ENCODE measurements at places on chromosomes 7 and 10.

- peak; percentile 68 for DNase-seq
Measured at GRCh38 chr7:22854158-22855048, 31.8 kb upstream of the TOMM7 start.

GRCh38 chr10:31319602-31320549, 860 bp downstream of the ZEB1 start:
- DNase-seq: no peak

- DNase-seq: no peak
Measured at GRCh38 chr10:106972381-106972780, 192.1 kb downstream of the SORCS1 start.

- DNase-seq: no peak
Measured at GRCh38 chr7:770741-771166, 43.7 kb upstream of the PRKAR1B start.

DNA sequence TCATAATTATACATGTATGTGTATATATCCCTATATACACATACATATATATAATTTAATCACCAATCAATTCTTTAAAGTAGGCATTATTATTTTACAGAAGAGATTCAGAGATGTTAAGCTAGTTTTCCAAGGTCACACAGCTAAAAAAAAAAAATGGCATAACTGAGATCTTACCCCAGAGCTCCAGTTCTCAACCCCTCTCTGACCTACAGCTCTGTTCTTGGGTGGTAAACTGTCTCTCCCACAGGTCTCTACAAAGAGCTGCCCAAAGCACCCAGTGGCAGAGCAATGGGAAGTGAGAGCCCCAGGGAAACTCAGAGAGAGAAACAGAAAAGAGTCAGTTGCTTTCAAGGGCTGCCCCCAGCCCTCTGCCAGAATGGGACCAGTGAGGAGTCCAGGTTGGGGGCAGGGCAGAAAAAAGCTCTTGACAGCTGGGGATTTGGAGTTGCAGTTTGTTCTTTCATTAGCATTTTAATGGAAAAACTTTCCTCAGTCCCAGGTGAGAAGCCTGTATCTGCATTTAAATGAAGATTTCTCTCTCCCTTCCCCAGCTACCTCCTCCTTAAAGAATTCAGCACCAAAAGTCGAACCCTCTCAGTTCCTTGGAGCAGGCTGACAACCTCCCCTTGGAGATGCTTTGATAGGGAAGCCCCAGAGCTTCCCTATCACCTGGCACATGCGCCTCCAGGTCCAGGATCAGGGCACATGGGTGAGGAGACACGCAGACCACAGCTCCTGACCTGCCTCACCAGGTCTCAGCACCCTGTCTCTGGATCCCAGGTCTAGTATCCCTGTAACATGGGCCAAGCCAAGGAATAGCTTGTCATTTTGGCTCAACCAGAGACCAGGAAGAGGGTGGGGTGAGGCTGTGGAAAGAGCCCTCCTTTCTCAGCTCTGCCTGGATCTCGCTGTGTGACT, 388.1 kb downstream of the PLXNA4 start:
- DNase-seq: no peak

DNA sequence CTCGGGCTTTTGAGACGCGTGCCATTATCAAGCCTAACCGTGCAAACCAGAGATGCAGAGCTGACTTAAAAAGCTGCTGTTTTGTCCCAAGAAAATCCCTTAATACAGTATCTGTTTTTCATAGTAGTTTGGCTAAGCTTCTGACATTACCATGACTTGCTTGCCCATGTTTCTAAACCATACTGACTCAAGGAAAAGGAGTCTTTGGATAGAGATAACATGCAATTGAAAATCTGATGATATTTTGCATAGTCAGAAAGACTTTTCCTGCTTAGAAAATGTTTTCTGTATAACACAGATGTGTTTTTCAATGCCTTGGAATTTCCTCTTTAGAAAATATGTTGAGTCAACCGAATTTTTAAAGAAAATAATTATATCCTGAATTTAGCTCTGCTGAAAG, 21.5 kb upstream of the AKR1E2 start:
- no peak for DNase-seq

DNA sequence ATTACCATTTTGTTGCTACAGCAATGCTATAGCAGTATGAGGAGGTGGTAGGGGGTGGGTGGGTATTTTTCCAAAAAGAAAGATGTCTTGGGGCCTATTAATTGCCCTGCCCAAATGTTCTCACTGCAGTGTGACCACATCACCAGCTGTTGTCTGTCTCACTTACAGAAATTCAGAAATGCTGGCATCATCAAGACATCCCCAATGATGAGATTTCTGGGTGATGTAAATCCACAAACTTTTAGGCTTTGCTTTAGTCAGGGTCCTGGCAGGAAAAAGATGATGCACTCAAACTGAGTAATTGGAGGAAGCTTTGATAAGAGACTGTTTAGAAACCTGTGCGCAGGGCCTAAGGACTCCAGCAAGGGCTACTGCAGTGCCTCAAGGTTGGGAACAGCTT, 56.2 kb upstream of the OPN4 start:
- no peak for DNase-seq

GRCh38 chr7:147896121-147896520, 694.4 kb upstream of the C7orf33 start:
- no peak for DNase-seq

- peak; percentile 17 for DNase-seq
Measured at GRCh38 chr10:110857265-110858171, 14.2 kb upstream of the PDCD4 start.

- no peak for DNase-seq
Measured at GRCh38 chr10:34539533-34540315, 275.4 kb downstream of the PARD3 start.

GRCh38 chr10:35940141-35941041, 298.3 kb upstream of the FZD8 start:
- DNase-seq: peak; percentile 76

GRCh38 chr7:53744403-53744760, 708.9 kb downstream of the POM121L12 start:
- no peak for DNase-seq

- no peak for DNase-seq
Measured at GRCh38 chr7:818031-818699, 14.1 kb upstream of the SUN1 start.

GRCh38 chr7:35875292-35875691, 74.4 kb downstream of the SEPTIN7 start:
- no peak for DNase-seq

DNA sequence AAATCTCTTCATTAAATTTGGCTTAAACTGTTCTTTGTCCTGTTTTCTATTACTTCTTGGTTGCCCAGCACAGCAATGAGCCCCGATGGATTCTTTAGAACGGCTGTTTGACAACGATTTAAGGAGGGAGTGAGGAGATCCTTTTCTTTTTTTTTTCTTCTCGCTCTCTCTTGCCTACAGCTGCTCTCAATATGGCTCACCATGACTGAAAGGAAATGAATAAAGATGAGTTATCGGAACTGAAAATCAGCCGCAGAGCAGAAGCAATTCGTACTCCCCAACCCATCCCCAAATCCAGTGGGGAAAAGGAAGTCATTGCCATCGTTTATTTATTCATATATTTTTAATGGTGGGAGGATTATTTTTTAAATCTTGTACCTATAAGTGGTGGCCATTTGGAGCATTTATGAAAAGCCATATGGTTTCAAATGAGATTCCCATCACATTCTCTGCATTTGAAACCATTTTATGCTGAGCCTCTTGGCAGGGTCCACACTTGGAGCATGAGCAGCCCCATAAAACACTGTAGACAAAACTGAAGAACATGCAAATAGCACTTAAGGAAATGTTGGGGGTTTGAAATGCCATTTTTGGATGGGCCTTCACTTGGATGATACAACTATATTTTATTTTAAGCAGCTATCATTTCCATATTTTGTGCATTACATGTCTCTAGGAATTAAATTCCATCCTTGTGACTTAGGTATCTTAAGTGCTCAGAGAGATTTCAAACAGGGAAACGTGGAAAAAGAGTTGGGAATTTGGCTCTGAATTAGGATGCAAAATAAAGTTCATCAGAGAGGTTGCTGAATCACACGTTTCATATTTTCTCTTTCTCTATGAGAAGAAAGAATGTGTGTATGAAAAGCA, 107.7 kb upstream of the FZD1 start:
- no peak for DNase-seq

GRCh38 chr7:92750447-92750839, 85.9 kb downstream of the CDK6 start:
- DNase-seq: no peak

DNA sequence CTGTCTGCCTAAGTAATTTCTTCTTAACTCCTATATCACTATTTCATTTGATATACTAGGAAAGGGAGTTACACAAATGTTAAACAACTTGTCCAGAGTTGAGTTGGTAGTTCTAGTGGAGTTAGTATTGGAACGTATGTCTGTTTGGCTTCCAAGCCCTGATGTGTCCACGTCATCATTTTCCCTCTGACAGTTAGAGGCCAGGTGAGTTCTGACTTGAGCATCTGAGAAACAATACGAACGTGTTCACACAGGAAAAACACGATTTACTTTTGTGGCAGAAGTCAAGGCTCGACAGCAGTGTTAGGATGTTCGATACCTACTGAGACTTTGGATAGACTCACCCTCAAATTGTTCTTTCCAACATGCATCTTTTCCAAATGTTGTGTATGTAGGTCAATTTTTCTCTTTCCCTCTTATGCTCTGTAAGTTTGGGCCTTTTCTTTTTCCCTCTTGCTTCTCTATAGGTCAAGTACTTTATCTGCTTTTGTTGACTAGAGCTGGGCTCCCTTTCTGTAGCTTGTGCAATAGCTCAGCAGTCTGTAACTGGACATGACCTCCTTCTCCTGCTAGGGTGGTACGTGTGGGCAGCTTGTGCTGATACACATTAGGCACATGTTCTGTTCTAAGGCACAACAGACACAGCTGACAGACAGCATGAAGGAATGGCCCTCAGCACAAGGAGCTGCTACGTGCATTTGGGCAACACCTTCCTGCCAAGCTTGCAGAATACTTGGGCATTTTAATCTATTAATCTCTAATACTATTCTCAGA, 222.9 kb downstream of the PTEN start:
- no peak for DNase-seq

GRCh38 chr10:14665865-14666857, 108.5 kb downstream of the FAM107B start:
- DNase-seq: no peak

DNA sequence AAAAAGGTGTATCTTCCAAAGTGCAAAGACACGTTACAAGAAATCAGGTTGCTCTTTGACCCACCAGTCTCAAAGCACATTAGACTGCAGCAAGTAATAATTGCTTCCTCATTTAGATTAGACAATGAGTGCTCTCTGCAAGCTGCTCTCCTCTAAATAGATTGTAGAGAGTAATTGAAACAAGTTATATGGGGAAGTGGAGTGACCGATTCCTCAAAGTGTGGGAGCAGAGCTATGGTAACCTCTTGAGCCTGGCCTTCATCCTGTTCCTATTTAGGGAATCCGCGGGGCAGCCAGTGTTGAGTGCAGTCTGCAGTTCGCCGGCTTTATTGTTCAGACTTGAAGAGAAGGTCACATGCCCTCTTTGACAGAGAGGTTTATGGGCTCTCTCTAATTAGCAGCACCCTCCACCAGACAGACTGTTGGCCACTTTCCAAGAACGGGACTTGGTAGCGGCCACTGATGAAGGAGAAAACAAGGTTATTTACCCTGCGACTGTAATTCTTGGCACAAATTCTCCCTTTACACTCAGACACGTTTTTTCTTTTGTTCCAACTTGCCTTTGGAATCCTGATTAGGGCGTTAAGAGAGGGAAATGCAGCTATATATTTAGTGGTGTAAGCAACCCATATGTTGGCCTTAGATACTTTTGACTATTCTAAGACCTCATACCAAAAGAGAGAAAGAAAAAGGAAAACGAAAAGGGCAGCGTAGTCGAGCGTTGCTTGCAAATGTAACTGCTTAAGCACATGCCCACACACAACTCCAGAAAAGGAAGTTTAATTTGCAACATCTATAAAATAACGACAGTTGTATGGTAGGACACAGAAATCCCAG, 107.5 kb downstream of the REEP3 start:
- DNase-seq: peak; percentile 72

GRCh38 chr10:66982792-66983474, 57.1 kb downstream of the LRRTM3 start:
- DNase-seq: peak; percentile 5

GRCh38 chr10:18097524-18097923, 42.7 kb upstream of the CACNB2 start:
- no peak for DNase-seq

DNA sequence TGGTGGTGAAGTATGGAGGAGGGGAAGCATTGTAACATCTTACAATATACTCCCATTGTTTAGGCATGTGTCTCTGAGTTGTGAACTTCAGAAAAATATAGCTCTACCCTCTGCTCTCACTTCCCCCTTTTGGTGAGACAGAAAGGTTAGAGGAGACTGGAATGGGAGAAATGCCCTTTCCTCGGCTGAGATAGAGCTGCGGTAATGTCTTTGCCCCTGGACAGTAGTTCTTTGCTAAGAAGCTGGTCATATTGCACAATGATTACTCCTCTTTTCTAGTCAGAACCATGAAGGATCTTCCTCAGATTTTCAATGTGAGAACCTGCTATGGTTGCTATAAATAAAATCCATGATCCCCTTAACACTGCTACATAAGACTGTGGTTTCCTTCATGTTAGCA, 171.0 kb downstream of the SEM1 start:
- DNase-seq: no peak

DNA sequence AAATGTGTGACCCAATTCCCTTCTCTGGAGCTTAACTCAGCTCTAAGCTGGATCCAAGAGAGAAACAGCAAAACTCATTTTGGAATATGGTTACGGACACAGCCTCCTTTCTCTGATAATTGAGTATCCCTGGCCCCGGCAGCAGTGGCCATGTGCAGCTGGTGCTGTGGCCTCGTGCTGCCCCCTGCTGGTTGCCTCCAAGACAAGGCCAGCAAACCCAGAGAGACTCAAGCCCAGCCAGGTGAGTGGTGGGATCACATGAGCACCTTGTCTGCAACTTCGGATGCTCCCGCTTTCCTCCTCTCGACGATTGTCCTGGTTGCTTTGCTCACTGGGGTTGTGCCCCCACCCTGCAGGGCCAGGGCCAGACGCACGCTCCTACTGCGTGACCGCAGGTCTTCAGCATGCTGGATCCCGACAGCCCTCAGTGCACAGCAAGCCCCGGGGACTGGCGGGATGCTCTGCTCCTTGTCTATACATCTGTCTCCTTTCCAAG, 19.4 kb downstream of the SFTPD start:
- DNase-seq: peak; percentile 54

- DNase-seq: no peak
Measured at GRCh38 chr7:129769400-129769774, 157.9 kb downstream of the NRF1 start.

DNA sequence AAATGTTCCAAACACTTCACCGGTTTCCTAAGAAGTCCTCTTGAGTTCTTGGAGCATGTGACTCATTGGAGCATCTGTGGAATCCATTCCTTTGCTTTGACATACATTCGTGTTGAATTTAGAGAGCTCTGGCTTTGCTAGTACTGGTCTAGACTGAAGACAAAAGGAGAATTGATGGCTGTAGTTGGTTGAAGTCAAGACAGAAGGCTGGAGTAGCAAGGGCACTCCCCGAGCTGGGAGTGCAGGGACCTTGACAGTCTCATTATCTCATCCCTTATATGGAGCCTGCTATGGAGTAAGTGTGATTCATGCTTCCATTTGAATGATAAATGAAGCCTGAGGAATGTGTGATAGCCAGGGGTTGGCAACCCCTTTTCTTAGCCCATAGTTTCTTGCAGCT, 1249.1 kb downstream of the TYW1 start:
- no peak for DNase-seq

- no peak for DNase-seq
Measured at GRCh38 chr10:14535457-14536130, 204.9 kb upstream of the FRMD4A start.

- DNase-seq: no peak
Measured at GRCh38 chr7:87451187-87451586, 24.3 kb downstream of the ABCB4 start.

Measured in NCI-H2081 (cell line).